NCI-H1694 treated with DMSO at 0.1 percent for 48 hours (cell line): ENCODE measurements at places on chromosomes 1 and 21.

- DNase-seq: peak; percentile 61
Observed at GRCh38 chr1:182392050-182393028, 749 bp upstream of the GLUL start.

DNA sequence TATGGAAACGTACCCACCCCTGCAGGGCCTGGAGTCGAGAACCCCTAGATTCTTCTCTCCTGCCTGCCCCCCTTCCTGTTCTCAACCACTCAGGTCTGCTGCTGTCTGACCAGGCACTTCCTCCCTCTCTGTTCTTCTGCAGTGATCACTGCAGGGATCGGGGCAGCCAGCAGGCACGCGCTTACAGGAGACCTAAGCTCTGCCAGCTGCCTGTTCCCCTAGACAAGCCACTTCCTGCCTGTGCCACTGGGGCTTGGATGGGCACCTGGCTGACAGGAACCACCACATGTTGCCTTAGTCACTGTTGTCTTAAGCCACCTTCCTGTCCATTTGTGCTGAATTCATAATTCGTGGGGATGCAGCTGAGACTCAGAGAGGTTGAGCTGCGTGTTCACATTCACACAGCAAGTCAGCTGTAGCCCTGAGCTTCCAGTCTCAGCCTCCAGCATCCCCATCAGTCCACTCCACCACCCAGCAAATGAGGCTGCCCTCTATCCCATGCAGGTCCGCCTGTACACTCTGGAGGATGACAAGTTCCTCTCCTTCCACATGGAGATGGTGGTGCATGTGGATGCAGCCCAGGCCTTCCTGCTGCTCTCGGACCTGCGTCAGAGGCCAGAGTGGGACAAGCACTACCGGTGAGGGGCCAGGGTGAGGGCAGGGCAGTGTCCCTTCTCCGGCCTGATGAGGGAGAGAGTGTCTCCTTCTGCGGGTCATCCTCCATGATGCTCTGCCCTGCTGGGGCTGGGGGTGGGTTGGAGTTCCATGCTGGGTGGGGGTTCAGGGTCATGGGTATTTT lies 18.6 kb downstream of the FAM151A start:
- DNase-seq: peak; percentile 40

DNA sequence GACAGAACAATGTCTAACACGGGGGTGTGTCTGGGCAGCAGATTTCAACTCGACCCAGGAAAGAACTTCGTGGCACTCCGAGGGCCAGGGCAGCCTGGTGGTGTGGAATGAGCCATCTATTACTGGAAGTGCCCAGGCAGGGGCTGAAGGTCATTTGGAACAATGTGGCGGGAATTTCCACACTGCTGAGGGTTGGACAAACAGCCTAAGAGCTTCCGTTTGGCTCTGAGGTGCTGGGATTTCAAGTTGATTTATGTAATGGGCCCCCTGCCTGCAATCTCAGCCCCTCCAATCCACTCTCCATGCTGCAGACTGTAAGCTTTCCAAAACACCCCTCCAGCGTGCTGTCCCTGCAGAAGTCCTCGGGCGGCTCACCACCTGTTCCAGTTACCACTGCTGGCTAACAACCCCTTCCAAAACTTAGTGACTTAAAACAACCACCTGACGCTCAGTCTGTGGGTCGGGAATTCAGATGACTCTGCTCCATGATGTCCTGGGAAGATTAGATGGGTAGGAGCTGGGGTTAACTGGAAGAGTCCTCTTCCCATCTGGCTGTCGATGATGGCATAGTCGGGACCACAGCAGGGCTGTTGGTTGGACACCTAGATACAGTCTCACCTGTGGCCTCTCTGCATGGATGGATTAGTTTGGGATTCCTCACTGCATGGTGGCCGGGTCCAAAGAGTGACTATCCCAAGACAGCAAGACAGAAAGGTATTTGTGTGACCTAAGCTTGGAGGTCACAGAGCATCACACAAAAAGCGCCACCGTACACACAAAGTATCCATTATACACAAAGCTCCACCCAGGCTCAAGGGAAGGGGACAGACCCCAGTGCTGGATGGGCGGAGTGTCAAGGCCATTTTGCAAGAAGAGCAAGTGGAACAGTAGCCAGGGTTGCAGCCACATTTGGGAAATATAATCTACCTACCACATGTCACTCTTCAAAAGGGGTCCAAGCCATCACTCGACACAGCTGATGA lies 89.7 kb upstream of the IFFO2 start:
- DNase-seq: no peak

- DNase-seq: no peak
Observed at GRCh38 chr1:192277635-192278034, 39.2 kb upstream of the RGS21 start.

- no peak for DNase-seq
Observed at GRCh38 chr1:96049759-96050409, 671.7 kb upstream of the PTBP2 start.

- DNase-seq: no peak
Observed at GRCh38 chr1:165960136-165960535, 132.7 kb downstream of the UCK2 start.

- DNase-seq: no peak
Observed at GRCh38 chr1:8813016-8813763, 4.2 kb downstream of the RERE start.

- DNase-seq: no peak
Observed at GRCh38 chr1:212244441-212244840, 40.8 kb upstream of the PPP2R5A start.

DNA sequence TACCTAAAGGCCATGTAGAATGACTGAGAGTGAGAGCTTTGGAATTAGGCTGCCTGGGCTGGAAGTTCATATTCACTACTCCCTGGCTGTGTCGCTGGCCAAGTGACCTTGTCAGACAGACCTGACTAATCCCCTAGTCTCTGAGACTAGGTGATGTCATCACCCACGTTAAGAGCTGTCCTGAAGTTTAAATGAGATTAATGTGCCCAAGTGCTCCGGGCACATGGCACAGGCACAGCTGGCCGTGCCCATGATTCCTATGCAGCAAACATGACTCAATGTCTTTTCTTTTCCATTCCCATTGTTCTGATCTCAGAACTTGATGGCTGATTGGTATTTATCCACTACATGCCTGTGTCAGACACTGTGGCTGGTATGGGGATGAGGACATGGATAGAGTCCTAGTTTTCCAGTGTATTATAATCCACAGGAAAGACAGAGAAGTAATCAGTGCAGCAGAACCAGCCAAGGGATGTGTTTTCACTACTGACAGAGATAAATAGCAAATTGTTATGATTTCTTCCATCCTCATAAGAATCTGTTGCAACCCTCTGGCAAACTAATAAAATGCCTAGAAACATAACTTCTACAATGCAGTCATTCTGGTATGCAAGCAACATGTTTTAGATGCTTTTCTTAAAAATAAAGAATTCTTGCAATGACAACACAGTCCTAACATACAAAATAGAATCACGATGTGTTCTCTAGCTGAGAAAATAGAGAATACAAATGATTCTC lies 180.9 kb downstream of the PCP4 start:
- no peak for DNase-seq

GRCh38 chr1:109636201-109636952 lies 16.7 kb downstream of the AMPD2 start:
- no peak for DNase-seq

DNA sequence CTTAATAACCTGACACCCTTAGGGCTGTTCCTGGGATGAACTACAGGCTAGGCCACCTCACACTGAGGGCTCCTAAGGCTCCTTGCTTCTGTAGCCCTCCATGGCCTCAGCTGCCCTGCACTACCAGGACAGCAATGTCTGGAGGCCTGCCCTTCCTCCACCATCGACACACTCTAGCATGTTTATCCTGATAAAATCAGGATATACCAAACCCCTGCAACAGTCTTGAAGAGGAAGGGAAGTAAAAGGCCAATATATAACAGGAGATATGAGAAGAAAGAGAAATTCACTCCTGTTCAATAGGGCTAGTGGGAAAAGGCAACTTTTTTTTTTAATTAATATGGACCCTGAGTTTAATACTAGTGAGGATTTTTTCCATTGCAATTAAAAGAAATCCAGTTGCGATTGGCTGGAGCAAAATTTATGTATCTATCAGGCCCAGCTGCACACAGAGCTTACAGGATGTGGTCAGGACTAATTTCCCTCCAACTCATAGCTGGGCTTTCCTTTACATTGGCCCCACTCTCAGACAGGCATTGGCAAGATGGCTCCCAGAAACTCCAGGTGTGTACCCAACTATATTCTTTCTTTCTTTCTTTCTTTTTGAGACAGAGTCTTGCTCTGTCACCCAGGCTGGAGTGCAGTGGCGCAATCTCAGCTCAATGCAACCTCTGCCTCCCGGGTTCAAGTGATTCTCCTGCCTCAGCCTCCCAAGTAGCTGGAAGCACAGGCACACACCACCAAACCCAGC lies 13.5 kb upstream of the ATP2B4 start:
- no peak for DNase-seq

GRCh38 chr1:110345480-110345879 lies 6.3 kb downstream of the RBM15 start:
- no peak for DNase-seq

DNA sequence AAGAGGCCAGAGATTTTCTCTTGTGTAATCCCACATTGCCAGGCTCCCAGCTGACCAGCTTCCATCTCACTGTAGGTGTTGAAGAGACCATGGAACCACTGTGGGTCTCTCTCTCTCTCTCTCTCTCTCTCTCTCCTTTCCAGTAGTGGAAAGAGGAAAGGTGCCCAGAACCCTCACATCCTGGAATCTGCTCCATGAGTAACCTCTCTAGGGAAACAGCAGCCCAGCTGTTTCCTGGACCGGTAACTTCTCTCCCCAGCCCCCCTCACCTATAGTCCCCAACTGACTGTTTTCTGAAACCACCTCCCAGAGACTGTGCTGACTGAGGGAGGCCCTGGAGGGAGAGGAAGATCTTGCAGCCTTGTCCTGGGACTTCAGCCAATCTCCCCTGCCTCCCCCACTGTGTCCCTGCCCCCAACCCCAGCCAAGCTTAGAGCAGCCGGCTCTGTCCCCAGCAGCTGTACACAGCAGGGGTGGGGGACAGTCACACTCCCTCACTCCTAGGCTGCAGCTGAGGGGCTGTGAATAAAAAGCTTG lies 20.6 kb upstream of the SLC45A3 start:
- DNase-seq: no peak

DNA sequence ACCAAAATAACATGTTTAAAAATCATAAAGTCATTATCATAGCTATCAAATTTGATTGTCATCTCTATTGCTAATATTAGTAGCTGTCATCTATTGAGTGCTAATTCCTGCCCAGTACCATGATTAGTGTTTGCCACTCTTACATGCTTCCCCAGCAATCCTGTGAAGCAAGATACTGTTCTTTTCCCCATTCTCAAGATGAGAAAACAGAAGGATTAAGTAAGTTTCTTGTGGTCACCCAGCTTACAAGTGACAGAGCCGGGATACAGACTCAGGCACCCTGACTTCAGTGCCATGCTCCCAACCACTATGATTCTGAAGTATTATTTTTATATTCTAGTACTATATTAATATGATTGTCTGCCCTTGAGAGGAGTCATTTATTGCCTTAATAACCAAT lies 36.5 kb downstream of the LRRC8C start:
- no peak for DNase-seq

DNA sequence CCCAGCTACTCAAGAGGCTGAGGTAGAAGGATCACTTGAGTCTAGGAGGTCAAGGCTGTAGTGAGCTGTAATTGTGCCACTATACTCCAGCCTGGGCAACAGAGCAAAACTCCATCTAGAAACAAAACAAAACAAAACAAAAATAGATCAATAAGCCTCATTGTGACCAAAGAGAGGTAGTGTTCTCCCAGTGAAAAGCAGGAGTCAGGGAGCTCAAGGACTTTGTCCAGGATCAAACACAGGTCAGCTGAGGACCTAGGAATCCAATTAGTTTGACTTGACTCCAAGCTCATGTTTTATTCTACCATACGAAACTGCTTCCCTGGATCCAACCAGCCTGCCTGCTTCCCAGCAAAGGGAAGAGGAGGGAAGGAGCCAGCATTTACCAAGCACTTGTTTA lies 21.5 kb upstream of the QSOX1 start:
- no peak for DNase-seq

GRCh38 chr1:242146652-242147051 lies 147.8 kb upstream of the MAP1LC3C start:
- no peak for DNase-seq

DNA sequence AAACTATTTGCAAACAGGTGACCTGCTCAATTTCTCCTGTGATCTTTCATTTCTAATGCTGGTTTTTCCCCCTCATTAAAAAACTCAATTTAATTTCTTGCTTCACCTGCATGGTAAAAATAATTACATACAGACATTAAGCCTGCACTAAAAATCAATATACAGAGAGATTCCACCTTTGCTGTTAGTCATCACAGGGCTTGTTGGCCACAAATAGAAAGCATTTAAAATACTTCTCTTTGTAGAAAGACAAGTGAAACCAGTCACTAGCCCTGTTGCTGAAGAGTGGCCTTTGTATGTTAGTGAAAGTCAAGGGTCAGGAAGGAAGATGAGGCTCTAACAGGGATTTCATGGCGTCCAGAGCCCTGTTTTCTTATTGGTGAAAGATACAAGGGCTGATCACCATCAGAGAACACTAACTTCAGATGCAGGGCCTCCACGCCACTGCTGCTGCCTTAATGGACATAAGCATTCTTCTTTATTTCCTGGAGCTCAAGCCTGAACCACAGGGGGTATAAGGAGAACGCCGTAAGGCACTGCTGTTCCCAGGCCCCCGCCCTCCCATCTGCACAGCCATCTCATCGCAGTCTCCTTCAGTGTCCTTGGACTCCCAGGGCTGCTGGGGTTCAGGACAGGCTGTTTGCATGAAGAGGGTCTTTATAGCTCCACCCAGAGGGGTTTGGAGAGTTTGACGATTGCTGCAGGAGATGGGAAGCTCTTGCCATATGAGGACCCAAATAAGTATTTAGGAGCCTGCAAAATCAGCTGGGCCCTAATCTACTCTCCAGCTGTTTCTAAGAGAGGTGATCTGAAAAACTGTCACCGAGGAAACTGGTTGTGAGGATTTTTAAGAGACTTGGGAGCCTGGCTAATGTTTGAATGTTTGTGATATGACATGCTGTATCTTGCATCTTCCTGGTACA lies 117.3 kb upstream of the IRF2BP2 start:
- peak; percentile 54 for DNase-seq
